Breast epithelium (tissue), 4 donors: ENCODE measurements at places on chromosomes 12 and 14.
A peak's percentile ranks its signal among the peaks of the same experiment; 100 is the strongest.

GRCh38 chr12:59077575-59078426, 157.5 kb upstream of the LRIG3 start:
- DNase-seq = no peak

DNA sequence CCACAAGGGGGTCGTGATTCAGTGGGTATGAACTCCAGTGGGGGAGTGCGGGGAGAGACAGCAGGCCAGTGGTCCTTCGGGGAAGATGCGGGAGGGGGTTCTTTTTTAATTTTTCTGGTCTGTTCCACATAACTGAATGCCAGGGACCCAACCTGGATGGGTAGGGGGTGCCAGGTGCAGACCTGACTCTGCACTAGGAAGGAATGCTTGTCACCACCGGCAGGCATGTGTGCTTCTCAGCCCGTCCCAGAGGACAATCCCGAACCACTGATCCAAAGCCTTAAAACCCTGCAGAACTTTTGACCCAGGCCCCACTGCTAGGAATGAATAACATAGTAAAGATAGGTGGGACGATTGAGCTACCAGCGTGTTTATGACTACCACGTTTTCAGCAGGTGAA, 72.0 kb downstream of the DIO3 start:
- no peak for DNase-seq

DNA sequence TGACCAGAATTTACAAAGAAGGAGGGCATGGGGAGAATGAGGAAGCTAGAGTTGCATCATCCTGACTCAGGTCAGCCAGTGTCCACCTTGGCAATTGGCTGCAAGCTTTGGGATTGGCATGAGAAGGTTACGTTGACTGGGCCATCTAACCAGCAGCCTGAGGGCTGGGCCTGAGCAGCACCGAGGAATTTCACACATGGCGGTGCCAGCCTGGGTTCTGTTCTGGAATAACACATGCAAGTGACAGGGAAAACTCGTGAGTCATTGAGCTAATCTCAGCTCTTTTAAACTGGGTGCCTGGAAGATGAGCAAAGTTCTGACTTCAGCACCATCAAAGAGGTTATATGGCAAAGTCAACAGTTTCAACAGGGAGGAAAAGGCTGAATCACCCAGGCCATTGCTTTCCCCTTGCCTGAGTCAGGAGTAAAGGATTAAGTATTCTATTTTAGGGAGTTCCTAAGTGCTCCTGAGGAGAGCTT, 543.2 kb upstream of the TBX3 start:
- no peak for DNase-seq

DNA sequence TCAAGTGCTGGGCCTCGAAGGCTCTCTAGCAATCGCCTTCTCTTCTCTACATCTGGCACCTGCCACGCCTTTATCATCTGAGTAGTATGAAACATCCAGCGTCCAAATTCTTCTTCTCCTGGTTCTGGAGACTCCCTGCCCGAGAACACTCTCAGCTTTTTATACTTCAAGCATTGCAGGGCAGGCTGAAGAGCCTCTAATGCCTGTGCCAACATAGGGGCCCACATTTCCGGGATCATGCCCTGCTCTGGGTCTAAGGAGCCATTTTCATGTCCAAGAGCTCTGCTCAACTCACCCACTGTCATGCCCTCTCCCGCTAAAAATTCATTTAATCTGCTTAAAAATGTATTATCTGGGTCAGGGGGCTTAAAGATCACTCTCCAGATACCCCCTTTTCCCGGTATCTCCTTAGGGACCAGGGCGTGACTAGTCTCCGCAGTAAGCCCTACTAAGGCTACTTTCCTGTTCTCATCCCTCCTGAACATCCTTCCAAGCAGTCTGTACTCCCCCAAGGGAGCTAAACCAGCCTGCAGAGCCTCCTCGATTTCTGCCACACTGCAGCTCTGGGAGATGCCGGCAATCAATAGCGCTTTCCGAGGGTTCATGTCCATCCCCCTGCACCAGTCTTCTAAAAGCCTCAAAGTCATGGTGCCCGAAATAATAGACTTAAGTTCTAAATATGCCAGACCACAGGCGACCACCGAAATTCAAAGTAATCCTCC, 940 bp downstream of the MOAP1 start:
- no peak for DNase-seq

DNA sequence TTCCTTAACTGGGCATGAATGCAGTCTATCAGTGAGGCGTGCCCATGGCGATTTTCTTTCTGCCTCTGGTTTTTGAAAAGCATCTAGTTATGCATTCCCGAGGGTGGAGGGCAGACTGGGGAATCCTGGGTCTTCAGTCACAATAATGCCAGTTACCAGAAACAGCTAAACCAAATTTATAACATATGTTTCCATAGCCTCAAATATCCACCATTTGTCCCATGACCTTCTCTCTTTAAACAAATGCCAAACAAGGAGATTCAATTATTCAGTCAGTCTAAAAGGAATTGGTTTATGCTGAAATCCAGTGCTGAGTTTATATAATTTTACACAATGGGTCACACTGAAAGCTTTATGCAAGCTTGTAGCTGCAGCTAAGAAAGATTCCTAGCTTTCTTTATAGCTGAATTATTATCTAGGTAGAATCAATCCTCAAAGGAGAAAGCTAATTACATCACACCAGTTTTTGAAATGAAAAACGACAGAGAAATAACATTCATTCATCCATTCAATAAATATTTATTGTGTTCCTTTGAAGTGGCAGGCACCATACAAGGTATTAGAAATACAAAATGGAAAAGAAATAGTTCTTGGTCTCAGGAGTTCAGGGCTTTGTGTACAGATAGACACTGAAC, 131.3 kb upstream of the RAP1B start:
- no peak for DNase-seq

DNA sequence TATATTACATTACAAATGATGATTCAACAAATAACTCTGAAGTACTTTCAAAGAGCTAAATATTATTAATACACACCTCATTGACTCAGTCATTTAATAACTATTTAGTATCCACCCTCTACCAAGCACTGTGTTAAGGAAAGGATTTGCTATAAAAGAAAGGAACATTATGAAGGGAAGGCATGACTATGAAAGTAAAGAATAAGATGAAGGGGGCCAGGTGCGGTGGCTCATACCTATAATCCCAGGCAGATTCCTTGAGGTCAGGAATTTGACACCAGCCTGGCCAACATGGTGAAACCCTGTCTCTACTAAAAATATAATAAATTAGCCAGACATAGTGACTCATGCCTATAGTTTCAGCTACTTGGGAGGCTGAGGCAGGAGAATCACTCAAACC, 107.9 kb downstream of the PLCZ1 start:
- DNase-seq = no peak

DNA sequence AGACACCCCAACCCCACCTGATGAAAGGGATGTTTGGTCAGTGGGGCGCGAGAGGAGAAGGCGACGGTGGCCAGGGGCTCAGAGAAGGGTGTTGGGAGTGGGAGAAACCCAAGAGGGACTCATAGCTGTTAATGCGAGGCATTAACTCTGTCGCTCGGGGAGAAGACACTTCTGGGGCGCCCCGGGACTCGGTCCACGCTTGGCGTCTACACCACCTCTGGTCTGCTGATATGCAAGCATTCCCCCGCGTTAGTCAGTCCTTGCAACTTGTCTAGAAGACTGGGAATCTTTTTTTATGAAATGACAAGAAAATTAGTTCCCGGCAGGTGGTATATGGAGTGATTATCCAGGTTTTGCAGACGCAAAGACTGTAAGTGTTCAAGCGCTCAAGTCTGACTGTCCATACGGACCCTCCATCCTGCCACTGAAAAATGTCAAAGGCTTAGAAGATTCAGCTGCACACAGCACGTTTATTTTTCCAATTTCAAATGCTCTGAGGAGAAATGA, 360 bp upstream of the SLC35F4 start:
- DNase-seq = no peak

- no peak for DNase-seq
These were observed 7.8 kb upstream of the PLEKHG3 start for GRCh38 chr14:64696355-64696857.

DNA sequence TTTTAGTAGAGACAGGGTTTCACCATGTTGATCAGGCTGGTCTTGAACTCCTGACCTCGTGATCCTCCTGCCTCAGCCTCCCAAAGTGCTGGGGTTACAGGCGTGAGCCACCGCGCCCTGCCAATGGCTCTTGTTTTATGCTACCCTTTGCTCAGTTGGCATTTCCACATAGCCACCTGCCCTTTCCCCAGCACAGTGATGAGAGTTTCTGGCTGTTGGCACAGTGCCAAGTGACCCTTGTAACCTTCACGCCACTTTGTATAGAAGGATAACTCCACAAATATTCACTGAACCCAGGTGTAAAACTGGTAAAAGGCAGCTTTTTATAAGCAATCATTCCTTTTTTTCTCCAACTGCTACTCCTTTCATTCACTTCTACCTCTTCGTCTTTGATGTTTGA, 18.5 kb upstream of the CCDC175 start:
- DNase-seq = no peak

DNA sequence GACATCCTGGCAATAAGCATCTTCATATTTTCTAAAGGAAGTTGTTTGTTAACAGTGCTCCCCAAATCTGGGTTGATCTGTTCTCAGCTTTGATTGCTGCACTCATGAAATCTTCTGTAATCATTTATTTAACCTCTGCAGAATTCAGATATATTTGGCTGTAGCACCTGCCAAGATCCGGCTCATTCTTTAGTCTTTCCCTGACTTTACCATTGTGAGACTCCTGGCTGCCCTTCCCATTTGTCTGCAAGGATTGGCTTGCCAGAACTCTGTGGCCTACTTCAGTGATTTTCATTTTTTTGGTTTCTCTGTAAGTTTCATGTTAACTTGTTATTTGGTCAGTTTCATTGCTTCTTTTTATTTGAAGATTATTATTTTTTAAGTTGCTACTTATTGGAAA, 191.2 kb upstream of the PLXNC1 start:
- DNase-seq = no peak

DNA sequence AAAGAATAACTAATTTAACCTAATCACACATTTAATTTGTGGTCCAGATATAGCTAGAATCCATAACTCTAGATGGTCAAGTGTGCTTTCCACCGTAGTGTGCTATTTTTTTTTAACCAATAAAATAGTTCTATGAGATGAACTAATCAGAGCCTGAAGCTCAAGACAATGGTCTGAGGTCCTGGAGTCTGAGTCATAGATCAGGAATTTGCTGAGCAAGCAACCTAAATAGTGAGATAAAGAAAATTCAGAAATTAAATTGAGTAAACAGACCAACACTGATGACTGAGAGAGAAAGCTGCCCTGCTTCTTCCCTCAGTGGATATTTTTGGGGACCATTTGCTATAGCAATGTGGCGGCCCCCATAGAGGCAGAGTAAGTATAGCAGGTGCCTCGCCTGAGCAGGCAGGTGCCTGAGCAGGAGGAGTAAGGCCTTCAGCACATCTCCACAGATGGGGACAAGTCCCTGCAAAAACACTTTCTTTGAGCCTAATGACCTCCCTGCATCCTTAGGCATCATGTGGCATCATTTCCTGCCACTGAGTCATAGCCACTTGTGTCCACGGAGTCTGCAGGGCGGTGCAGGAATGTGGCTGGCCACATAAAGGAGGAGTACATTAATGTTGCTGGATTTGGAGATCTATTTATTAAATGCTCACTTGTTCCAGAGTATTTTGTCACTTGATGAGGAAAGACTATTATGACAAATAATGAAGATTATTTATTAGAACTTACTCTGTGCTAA, 13.9 kb upstream of the CLEC4E start:
- DNase-seq = no peak

GRCh38 chr14:72517736-72518135, 376.2 kb downstream of the DPF3 start:
- no peak for DNase-seq

- DNase-seq = no peak
These were observed 2.0 kb upstream of the MYH6 start for GRCh38 chr14:23409966-23410635.

GRCh38 chr12:67630373-67631088, 18.0 kb upstream of the DYRK2 start:
- peak; percentile 40 for DNase-seq

DNA sequence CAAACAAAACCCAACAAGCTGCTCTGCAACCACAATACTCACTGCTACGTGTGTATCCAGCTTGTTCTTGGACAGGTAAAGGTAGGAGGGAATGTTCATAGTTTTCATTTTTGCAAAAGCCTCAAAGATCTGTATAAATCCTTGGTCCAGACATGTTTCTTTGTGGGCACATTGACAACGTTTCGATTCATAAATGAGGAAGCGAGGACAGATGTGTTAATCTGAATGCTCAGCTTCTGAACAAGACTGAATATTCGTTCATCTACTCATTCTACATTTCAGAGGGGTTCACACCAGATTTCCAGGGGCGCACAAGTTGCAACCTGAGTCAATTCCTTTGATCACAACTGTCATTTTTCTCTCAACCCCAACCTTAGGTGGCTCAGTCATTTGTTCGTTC, 134.4 kb downstream of the LLPH start:
- DNase-seq = no peak

- no peak for DNase-seq
These were observed 27.9 kb downstream of the IRF2BPL start for GRCh38 chr14:77000340-77001270.

DNA sequence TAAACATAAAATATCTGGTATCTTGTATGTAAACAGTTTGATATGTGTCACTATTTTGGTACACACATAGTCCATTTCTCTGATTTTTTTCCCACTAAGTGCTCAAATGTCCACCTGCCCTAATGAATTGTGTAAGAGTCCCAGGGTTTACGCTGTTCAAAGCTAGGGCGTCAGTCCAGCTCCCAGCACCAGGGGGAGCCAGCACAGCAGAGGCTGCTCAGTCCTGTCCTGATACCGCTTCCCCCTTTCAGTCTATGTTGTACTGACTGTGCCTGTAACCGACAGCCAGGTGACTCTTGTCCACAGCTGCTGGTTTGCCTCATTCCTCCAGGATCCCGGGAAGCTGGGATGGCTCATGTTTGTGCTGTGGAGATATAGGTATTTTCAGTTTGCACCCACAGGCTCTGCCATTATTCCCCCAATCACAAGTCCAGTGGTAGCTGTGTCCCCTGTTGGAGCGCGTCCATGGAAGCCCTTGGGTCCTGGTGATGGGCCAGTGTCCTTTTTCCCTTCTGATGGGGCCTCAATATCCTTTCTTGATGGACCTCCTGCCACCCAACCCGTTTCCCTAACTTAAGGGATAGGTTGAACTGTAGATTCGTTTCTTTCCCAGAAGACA, 242.0 kb downstream of the NEDD1 start:
- peak; percentile 68 for DNase-seq

DNA sequence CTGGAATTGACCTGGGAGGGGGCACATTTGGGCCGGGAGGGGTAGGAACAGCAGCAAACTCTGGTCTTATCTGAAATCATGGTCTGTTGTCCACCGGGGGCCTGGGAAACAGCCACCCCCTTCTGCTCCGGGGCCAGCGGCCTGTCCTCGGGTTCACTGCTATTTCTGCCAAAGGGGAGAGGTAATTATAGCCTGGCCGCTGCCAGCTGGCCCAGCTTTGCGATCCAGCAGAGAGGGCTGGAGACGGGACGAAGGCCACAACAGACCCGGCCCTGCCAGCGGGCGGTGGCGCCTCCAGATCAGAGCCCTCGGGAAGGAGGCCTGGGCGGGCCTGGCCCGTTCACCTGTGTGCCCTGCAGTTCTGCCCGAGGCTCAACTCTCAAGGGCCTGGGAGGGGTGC, at the start of gene C14orf180:
Gene C14orf180 (plus strand): TSS at position 258 of the 400 bp plus-strand sequence. CDS start 6,667 bp downstream, outside the sequence.
- no peak for DNase-seq
